Breast epithelium (tissue), 4 donors: ENCODE measurements at places on chromosomes 5 and 9. TPM values are rescaled to one million over a fixed set of nuclear protein-coding genes. Genes with fewer than 3 reads are reported as not detected.
A peak's percentile ranks its signal among the peaks of the same experiment; 100 is the strongest.

Gene SLC34A1
- not detected for total RNA-seq

Gene SHC3
- total RNA-seq, result 2.3 TPM

Gene ARID3C
- not detected for total RNA-seq

Gene SEMA6A
- total RNA-seq, result 33.9 TPM

Gene UHRF2
- total RNA-seq, result 61.0 TPM

Gene GABRA1
- not detected for total RNA-seq

Gene OR13D1
- not detected for total RNA-seq

Gene BSPRY
- total RNA-seq, result 1.1 TPM

GRCh38 chr5:11590475-11590874, 313.8 kb downstream of the CTNND2 start:
- H3K27ac ChIP-seq, result no peak overlapping the region
- no peaks in the 10 kb centered on the region for H3K36me3 ChIP-seq
- no peaks in the 10 kb centered on the region for H3K27me3 ChIP-seq
- H3K4me3 ChIP-seq, result no peak overlapping the region
- H3K4me1 ChIP-seq, result no peaks in the 10 kb centered on the region
- DNase-seq, result no peak

DNA sequence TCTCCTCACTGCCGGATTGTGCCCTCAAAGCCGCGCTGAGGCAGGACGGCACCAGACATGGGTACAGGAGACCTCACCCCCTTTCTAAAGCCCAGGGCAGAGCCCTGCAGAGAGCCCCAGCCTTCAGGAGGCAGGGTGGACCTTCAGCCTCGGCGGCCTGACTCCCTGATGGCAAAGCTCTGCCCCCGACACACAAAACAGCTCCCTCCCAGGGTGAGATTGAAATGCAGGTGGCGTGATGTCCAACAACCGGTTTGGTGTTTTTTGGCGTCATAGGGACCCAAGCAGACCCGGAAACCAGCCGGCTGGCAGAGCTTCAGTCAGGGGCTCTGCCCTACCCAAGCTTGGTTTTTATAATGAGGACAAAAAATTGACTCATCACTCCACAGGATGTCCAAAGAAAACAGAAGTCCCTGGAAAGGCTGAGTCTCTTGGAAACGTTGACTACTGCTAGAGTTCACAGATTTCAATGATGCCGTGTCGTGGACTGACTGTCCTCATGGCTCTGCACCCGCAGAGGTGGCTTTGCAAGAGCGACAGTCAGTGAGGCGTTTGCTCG, 275.2 kb upstream of the IRX1 start:
- no peak overlapping the region for H3K27ac ChIP-seq
- no peak for DNase-seq
- no peaks in the 10 kb centered on the region for H3K27me3 ChIP-seq

- DNase-seq, result no peak
- no peaks in the 10 kb centered on the region for H3K27me3 ChIP-seq
- H3K4me1 ChIP-seq, result no peaks in the 10 kb centered on the region
- H3K36me3 ChIP-seq, result no peaks in the 10 kb centered on the region
These were observed 128.8 kb downstream of the FER start for GRCh38 chr5:108876451-108876850.

DNA sequence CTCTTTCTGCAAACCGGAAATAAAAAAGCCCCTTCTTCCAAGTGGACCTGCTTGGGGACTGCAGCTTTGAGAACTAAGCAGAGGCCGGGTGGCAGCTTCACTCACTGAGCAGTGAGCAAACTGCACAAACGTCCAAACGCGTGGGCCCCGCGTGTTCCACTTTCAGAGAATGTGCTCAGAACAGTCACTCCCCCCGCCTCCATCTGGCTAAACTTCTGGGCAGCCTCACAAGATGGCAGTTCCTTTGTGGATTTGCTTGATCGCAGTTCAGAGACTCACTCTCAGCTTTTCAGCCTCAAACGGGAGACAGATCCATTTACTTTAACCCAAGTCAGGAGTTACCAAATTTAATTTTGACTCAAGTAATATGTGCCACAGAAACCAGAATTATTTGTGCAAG, 216.6 kb downstream of the TLE1 start:
- H3K27ac ChIP-seq, result no peak overlapping the region
- H3K4me3 ChIP-seq, result no peak overlapping the region
- H3K36me3 ChIP-seq, result no peaks in the 10 kb centered on the region
- no peaks in the 10 kb centered on the region for H3K4me1 ChIP-seq
- H3K27me3 ChIP-seq, result no peaks in the 10 kb centered on the region

GRCh38 chr9:33637881-33638280, 113.8 kb downstream of the ANKRD18B start:
- H3K27me3 ChIP-seq, result peaks cover 6% of the 10 kb centered on the region
- no peak overlapping the region for H3K27ac ChIP-seq
- no peaks in the 10 kb centered on the region for H3K36me3 ChIP-seq
- no peak for DNase-seq
- H3K4me3 ChIP-seq, result no peak overlapping the region

DNA sequence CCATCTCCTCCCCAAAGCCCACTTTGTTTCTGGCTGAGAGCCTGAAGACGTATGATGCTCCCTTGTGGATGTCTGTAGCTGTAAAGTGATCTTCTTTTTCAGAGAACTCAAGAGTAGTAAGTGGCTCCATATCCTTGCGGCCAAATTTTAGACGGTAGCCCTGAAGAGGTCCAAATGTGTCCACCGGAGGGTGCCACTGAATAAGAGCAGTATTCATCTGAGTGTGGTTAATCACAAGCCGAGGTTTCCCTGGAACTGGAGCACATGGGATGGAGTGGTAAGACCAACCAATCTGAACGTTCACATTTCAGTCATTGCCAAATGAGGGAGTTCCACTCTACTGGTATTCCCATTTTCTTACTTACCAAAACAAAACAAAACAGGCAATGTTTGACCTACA, 686.5 kb upstream of the DMAC1 start:
- DNase-seq, result no peak
- H3K36me3 ChIP-seq, result no peaks in the 10 kb centered on the region
- no peaks in the 10 kb centered on the region for H3K4me1 ChIP-seq
- no peak overlapping the region for H3K4me3 ChIP-seq

- no peak overlapping the region for H3K4me3 ChIP-seq
- no peak overlapping the region for H3K27ac ChIP-seq
- no peaks in the 10 kb centered on the region for H3K4me1 ChIP-seq
- DNase-seq, result no peak
These were observed 38.8 kb downstream of the MUSK start for GRCh38 chr9:110707419-110707818.

- H3K27me3 ChIP-seq, result no peaks in the 10 kb centered on the region
- no peak for DNase-seq
- no peaks in the 10 kb centered on the region for H3K4me1 ChIP-seq
- no peaks in the 10 kb centered on the region for H3K36me3 ChIP-seq
- H3K27ac ChIP-seq, result no peak overlapping the region
These were observed 228.3 kb upstream of the TARS1 start for GRCh38 chr5:33212439-33212838.

GRCh38 chr9:98770717-98771116, 25.6 kb downstream of the ANKS6 start:
- no peak overlapping the region for H3K4me3 ChIP-seq
- no peaks in the 10 kb centered on the region for H3K4me1 ChIP-seq
- H3K27ac ChIP-seq, result no peak overlapping the region
- H3K27me3 ChIP-seq, result no peaks in the 10 kb centered on the region

- H3K4me1 ChIP-seq, result no peaks in the 10 kb centered on the region
- H3K36me3 ChIP-seq, result no peaks in the 10 kb centered on the region
- DNase-seq, result no peak
- peak overlapping the region; percentile 86 for H3K27ac ChIP-seq
- H3K4me3 ChIP-seq, result peak overlapping the region; percentile 63
- H3K27me3 ChIP-seq, result no peaks in the 10 kb centered on the region
These were observed 3.9 kb downstream of the MEGF9 start for GRCh38 chr9:120710110-120710981.

- DNase-seq, result no peak
- no peaks in the 10 kb centered on the region for H3K36me3 ChIP-seq
These were observed 38.8 kb upstream of the RPL26L1 start for GRCh38 chr5:172920447-172920849.

DNA sequence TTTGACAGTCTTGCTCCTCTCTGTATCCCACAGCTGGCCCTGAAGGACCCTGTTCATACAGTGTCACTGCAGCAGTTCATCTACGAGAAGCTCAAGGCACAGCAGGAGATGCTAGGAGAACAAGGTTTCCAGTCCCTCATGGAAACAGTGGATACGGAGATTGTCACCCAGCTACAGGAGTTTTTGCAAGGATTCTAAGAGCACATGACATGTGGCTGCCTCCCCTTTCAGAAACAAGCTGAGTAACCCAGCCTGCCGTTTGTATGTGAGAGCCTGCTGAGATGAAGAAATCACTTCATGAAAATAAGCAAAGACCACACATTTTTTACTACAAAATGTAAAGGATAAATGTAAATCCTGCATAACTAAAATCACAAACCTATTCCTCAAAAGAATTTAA, 48.5 kb downstream of the LRRC70 start:
- no peaks in the 10 kb centered on the region for H3K4me1 ChIP-seq
- no peak overlapping the region for H3K4me3 ChIP-seq
- DNase-seq, result no peak
- H3K36me3 ChIP-seq, result no peaks in the 10 kb centered on the region

GRCh38 chr9:95003689-95004410, 277.4 kb downstream of the AOPEP start:
- H3K27me3 ChIP-seq, result no peaks in the 10 kb centered on the region
- no peak for DNase-seq
- H3K27ac ChIP-seq, result peak overlapping the region; percentile 93

DNA sequence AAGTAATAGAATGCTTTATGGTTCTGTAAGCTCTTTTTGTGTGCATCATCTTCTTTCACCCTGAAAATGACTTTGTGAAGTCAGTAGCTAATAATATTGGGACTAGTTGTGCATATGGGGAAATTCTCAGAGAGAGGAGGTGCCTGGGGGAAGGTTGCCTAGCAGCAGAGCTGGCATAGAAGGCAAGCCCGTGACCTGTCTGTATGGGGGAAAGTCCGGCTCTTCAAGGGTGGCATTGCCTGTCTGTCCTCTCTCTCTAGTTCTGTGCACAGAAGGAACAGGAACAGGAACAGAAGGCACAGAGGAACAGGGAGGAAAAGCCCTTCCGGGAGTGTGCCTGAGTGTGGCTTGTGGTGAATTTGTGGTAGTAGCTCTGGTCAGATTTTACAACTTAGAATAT, 33.1 kb downstream of the SH3GL2 start:
- no peaks in the 10 kb centered on the region for H3K4me1 ChIP-seq
- no peak overlapping the region for H3K27ac ChIP-seq
- DNase-seq, result no peak

GRCh38 chr9:16637911-16638310, 232.6 kb downstream of the BNC2 start:
- H3K4me1 ChIP-seq, result no peaks in the 10 kb centered on the region
- H3K27me3 ChIP-seq, result no peaks in the 10 kb centered on the region
- peaks cover 3% of the 10 kb centered on the region for H3K36me3 ChIP-seq
- DNase-seq, result no peak
- no peak overlapping the region for H3K4me3 ChIP-seq
- H3K27ac ChIP-seq, result no peak overlapping the region

DNA sequence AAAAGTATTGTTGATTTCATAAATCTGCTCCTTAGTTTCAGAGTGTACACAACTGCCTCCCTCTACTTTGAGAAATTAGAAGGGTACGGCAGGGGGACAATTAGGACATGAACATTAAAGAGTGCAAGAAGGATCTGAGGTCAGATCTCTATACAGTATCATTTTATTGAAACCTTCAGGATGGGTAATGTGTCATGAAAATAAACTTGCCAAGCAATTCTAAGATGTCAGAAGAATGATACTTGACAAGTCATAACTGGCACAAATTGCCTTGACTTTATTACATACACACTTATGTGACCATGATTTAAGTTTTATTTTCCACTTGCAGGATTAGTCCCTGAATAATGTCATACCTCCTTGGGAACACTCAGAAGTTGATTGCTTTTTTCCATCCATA, 92.8 kb downstream of the PLPP1 start:
- peaks cover 6% of the 10 kb centered on the region for H3K4me1 ChIP-seq
- no peaks in the 10 kb centered on the region for H3K27me3 ChIP-seq
- H3K36me3 ChIP-seq, result no peaks in the 10 kb centered on the region
- H3K27ac ChIP-seq, result peak overlapping the region; percentile 76
- H3K4me3 ChIP-seq, result no peak overlapping the region
- DNase-seq, result no peak

- H3K4me3 ChIP-seq, result no peak overlapping the region
- H3K4me1 ChIP-seq, result no peaks in the 10 kb centered on the region
- no peaks in the 10 kb centered on the region for H3K36me3 ChIP-seq
- DNase-seq, result no peak
These were observed 34.4 kb upstream of the FCN2 start for GRCh38 chr9:134846187-134846586.

DNA sequence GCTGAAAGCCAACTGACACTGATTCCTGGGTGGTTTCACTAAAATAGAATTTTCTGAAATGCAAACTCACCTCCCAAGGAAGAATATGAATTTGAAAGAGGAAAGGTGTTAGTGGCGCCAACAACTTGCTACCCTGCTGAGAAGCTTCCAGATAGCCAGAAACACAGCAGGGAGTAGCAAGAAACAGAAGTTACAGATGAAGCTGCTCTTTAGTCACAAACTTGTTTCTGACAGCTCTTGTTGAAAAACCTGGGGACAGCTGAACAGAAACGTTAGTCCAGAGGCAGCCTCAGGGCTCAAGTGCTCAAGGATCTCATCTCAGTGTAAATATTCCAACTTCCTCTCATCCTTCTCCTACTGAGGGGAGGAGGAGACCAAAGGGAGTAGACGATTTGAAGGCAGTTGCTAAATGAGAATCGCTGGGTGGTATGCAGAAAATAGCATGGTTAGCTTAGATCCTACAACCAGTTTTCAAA, 184.1 kb downstream of the PDE4D start:
- H3K27me3 ChIP-seq, result no peaks in the 10 kb centered on the region
- H3K4me3 ChIP-seq, result no peak overlapping the region
- H3K4me1 ChIP-seq, result no peaks in the 10 kb centered on the region
- no peak overlapping the region for H3K27ac ChIP-seq
- DNase-seq, result no peak

GRCh38 chr9:92507005-92507404, 24.7 kb upstream of the ASPN start:
- H3K4me3 ChIP-seq, result no peak overlapping the region
- no peaks in the 10 kb centered on the region for H3K27me3 ChIP-seq
- H3K4me1 ChIP-seq, result no peaks in the 10 kb centered on the region
- H3K27ac ChIP-seq, result peak overlapping the region; percentile 81
- DNase-seq, result no peak

GRCh38 chr5:1317921-1318565, 23.2 kb upstream of the TERT start:
- DNase-seq, result no peak
- H3K27ac ChIP-seq, result no peak overlapping the region
- no peak overlapping the region for H3K4me3 ChIP-seq
- no peaks in the 10 kb centered on the region for H3K4me1 ChIP-seq

DNA sequence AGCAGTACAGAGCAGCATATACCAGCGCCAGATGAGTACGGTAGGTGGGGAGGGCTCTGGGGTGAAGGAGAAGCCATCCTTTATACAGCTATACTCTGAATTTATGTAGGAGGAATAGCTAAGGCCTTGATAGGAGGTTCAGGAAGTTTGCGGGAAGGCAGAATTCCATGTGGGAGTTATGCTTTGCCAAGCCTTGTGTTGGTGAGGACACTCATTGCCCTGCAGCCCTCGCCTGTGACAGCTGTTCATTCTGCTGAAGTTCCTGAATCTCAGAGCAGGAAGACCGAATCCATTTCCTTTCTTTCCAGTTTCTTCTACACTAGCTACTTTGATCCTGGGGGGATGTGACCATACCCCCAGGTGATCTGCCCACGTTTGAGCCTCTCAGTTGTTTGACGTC, 7.7 kb downstream of the MFAP3 start:
- H3K27ac ChIP-seq, result no peak overlapping the region
- H3K36me3 ChIP-seq, result no peaks in the 10 kb centered on the region
- H3K27me3 ChIP-seq, result no peaks in the 10 kb centered on the region
- DNase-seq, result no peak
- no peak overlapping the region for H3K4me3 ChIP-seq
- no peaks in the 10 kb centered on the region for H3K4me1 ChIP-seq
